ENCODE measurements at places on chromosomes 2 and 18.
A peak's percentile ranks its signal among the peaks of the same experiment; 100 is the strongest.

GRCh38 chr2:216404010-216404618 is 8.2 kb upstream of the SMARCAL1 start:
- peak; percentile 15 for DNase-seq

- DNase-seq: no peak
Measured at GRCh38 chr2:237980751-237981150, 13.9 kb downstream of the UBE2F start.

DNA sequence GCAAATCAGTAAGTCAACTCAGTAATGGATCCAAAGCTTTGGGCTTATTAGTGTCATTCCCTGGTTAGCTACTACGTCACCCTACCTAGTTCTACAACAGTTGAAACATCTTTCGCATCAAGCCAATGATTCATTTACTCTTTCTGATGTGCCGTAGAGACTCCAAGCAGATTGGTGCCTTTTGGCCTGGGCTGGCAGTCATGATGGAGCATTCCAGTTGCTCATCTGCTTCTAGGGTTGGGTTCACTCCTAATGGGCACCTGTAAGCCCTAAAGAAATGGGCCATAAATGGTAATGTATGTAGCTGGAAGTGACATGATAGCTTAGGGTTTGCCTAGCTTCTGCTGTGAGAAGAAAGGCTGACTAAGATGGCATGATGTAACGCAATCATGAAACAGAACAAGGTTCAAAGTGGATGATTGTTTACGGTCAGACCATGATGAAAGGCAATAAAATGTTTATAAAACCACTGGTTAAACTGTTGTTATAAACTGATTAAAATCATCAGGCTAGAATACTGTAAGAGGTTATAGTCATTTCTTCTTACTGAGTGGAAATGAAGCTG is 20.4 kb upstream of the CCL20 start:
- no peak for DNase-seq

DNA sequence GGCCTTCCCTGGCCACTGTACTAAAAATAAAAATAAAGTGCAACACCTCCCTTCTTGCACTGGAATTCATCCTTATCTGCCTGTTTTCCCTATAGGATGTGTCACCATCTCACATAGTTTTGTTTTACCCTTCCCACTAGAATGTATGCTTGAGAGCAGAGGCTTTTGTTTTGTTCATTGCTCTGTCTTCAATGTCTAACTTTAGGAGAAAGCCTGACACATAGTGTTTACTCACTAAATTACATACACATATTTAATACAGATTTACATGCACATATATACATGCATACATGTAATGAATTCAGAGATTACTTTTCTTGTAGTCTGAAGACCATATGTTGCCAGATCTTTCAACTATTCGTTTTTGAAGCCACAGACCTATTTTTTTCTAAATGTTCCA is 23.0 kb downstream of the CD302 start:
- DNase-seq: peak; percentile 13

DNA sequence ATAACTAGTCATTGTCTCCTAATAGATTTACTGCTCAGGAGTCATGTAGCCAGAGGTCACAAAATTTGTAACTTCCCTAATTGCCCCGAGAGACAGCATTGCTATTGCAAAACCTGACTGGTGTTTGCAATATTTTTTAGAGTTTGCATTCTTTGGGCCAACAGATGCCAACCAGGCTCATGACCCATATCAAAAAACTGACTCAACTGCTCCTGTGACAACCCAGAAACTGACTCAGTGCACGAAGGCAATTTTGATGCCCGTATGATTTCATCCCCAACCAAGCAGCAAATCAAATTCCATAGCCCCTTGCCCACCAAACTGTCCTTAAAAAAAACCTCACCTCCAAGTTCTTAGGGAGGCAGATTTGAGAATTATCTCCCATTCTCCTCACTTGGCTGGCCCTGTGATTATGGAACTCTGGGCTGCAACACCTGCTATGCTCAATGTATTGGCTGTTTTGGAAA is 951.3 kb downstream of the TSN start:
- DNase-seq: no peak

Data from CD8-positive, alpha-beta T cell (primary cell).